ENCODE measurements at places on chromosomes 12 and 14.

DNA sequence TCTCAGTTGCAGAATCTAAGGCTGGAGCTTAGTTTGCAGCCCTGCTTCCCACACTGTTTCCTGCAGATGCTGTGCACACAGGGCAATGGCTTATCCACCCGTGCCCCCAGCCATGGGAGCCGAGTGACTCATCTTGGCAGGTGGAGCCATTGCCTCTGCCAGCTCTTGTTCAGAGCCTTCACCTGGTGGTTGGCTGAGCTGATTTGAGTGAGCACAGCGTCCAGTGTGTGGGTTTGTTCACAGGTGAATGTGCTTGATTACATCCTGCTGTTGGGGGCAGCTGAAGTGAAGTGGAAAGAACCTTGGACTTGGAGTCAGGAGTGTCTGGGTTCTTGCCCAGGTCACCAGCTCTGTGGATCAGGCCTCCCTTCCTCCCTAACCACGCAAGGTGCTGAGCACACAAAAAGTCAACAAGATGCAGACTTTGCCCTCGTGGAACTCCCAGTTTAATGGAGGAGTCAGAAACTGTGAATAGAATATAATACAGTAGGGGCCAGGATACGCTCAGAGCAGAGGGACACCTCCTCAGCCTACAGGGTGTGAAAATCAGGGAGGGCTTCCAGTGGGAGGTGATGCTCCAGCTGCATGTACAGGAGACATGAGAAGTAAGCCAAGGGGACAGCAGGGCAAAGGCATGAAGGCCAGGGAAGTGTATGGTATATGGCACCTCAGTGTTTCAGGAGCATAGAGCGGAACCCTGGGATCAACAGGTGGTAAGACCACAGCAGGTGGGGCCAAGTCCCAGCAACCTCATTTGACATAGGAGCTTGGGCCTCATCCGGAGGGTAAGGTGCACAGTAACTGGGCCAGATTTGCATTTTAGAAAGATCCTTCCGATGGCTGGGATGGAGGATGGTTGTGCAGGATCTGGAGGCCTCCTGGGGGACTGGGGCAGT is 22.8 kb downstream of the JDP2 start:
- H3K4me1 ChIP-seq: peaks cover 1% of the 10 kb centered on the region
- no peak overlapping the region for H3K27ac ChIP-seq
- H3K4me3 ChIP-seq: no peak overlapping the region
- DNase-seq: no peak

GRCh38 chr14:70032447-70032846 is 153.2 kb downstream of the SMOC1 start:
- no peaks in the 10 kb centered on the region for H3K36me3 ChIP-seq
- peaks cover 33% of the 10 kb centered on the region for H3K27me3 ChIP-seq
- no peak for DNase-seq
- no peak overlapping the region for H3K27ac ChIP-seq
- H3K4me1 ChIP-seq: no peaks in the 10 kb centered on the region
- H3K4me3 ChIP-seq: no peak overlapping the region

DNA sequence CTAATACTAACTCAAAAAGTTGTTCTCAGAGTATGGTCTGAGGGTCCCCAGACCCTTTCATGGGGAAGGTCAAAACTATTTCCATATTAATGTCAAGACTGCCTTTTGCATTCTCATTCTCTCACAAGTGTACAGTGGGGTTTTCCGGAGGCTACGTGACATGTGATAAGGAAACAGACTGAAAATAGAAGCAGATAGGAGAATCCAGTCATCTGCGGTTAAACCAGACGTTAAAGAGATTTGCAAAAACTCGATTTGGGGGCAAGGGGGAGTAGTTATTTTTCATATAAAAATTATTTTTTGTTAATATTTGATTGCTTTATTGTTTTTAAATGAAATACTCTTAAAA is 1.0 kb upstream of the NAP1L1 start:
- H3K4me1 ChIP-seq: peaks cover 37% of the 10 kb centered on the region
- H3K27ac ChIP-seq: peak overlapping the region; percentile 100
- peaks cover 19% of the 10 kb centered on the region for H3K36me3 ChIP-seq

DNA sequence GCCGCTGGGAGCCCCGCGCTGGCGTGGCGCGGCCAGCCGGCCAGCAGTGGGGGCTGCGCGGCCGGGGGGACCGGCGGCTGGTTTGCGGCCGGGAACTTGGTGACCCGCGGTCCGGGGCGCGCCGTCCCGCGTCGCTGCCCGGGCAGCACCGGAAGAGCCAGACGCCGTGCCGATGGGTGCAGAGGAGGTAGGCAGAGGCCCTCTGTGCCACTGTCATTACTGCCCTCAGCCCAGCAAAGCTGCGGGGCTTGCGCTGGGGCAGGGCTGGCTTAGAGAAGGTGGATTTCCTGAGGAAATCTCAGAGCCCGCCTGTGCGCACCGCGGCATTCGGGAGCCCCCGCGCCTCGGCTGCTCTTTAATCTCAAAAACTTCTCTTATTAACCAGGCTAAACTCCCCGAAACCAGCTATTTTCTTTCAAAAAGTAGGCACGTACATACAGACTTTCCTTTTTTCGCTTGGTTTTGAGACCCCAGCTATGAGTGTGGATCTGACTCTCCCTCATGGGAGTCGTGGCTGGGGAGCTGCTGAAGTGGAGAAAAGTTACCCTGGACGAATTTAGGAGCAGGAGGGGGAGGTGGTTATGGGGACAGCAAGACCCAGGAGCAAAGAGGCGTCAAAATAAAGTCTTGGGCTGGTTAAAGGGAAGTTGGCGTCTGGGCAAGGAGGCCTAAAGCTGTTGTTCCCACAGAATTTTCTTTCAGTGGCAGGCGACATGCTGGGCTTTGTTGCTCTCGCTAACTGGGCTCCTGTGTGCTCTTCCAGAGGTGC is 802 bp downstream of the SUSD6 start:
- H3K36me3 ChIP-seq: peaks cover 4% of the 10 kb centered on the region
- H3K27ac ChIP-seq: peak overlapping the region; percentile 97
- H3K27me3 ChIP-seq: no peaks in the 10 kb centered on the region
- H3K4me3 ChIP-seq: peak overlapping the region; percentile 94
- H3K4me1 ChIP-seq: peaks cover 64% of the 10 kb centered on the region
- peak; percentile 26 for DNase-seq

GRCh38 chr14:97290977-97291376 is 493.8 kb downstream of the VRK1 start:
- no peak for DNase-seq
- no peak overlapping the region for H3K4me3 ChIP-seq
- no peak overlapping the region for H3K27ac ChIP-seq
- peaks cover 31% of the 10 kb centered on the region for H3K27me3 ChIP-seq
- peaks cover 12% of the 10 kb centered on the region for H3K4me1 ChIP-seq
- no peaks in the 10 kb centered on the region for H3K36me3 ChIP-seq

DNA sequence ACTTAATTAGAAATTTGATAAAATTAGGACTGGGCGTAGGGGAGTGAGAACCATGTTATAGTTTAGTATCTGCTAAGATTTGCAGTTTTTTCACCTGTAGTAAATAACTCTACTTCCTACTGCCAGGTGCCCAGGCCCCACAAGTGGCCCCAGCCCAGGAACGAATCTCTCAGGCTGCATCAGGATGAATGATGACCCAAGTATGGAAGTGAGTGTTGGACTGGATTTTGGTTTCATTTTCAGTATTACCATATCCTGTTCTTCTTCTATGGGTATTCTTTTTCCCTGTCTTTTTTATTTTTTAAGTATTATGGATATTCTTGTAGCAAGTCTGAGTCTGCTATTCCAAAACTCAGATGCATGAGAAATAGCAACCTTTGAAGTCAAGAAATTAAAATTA is 120.3 kb upstream of the BCAT1 start:
- peaks cover 89% of the 10 kb centered on the region for H3K36me3 ChIP-seq
- DNase-seq: no peak
- peaks cover 43% of the 10 kb centered on the region for H3K4me1 ChIP-seq
- H3K4me3 ChIP-seq: no peak overlapping the region

- H3K4me3 ChIP-seq: no peak overlapping the region
- H3K27ac ChIP-seq: no peak overlapping the region
- peaks cover 5% of the 10 kb centered on the region for H3K4me1 ChIP-seq
- no peaks in the 10 kb centered on the region for H3K27me3 ChIP-seq
Measured at GRCh38 chr12:87344699-87345098, 684.5 kb downstream of the C12orf50 start.

- H3K4me3 ChIP-seq: no peak overlapping the region
- no peaks in the 10 kb centered on the region for H3K36me3 ChIP-seq
- H3K27ac ChIP-seq: no peak overlapping the region
- H3K27me3 ChIP-seq: peaks cover 16% of the 10 kb centered on the region
Measured at GRCh38 chr12:57154804-57155434, 7.5 kb upstream of the LRP1-AS start.

- H3K27ac ChIP-seq: no peak overlapping the region
- H3K27me3 ChIP-seq: no peaks in the 10 kb centered on the region
- no peak overlapping the region for H3K4me3 ChIP-seq
- peaks cover 35% of the 10 kb centered on the region for H3K36me3 ChIP-seq
- no peak for DNase-seq
- peaks cover 17% of the 10 kb centered on the region for H3K4me1 ChIP-seq
Measured at GRCh38 chr14:91283666-91284065, 39.2 kb upstream of the GPR68 start.

DNA sequence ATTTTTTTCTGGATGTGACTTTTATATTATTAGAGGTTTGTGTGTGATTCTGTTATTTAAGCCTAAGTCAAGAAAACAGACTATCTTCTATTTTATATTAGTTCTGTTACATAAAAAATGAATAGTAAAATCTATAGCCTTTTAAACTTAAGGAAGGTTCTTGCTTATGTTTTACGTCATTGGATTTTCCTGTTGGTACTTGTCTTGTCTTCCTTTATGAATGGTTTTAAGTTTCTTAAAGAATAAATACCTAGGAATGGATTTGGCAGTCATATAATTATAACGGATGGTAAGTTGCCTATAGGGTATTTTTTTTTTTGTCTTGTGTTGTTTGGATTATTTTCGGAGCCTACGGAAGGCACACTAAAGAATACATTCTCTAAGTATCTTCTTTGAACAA is 161.8 kb upstream of the PTPRQ start:
- no peaks in the 10 kb centered on the region for H3K4me1 ChIP-seq
- no peaks in the 10 kb centered on the region for H3K36me3 ChIP-seq
- H3K4me3 ChIP-seq: no peak overlapping the region
- H3K27ac ChIP-seq: no peak overlapping the region
- H3K27me3 ChIP-seq: no peaks in the 10 kb centered on the region
- no peak for DNase-seq

DNA sequence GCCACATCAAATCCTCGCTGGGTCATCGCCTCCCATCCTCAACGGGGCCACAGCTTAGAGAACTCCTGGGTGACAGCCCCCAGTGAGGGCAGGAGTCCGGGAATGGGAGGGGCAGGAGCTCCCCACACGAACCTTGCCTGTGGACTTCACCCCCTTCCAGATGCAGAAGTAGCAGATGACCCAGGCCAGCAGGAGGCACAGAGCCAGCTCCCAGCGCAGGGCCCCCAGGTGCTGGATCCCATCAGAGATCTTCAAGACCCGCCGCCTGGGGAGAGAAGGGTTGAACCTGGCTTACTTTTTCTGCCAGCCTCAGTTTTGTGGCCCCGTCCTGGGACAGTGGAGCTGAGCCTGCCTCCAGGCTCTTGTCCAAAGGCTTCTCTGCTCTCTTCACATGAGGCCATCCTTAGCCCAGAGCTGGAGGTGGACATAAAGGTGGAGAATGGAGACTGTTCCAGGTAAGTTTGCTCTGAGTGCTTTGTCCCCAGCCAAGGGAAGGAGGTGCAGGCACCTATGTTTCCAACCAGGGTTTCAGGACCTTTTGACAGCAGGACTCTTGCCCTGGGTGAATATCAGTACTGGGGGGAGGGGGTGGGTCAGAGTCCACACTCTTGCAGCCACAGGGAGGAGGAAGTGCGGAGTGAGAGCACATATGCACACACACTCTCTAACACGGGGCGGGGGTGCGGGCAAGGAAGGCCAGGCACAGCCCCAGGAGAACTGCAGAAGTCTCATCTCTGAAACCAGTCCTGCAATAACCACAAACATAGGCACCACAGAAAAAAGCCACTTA is 23.3 kb upstream of the SLC6A12 start:
- H3K27me3 ChIP-seq: peaks cover 10% of the 10 kb centered on the region
- DNase-seq: no peak
- no peak overlapping the region for H3K4me3 ChIP-seq
- peaks cover 7% of the 10 kb centered on the region for H3K36me3 ChIP-seq

DNA sequence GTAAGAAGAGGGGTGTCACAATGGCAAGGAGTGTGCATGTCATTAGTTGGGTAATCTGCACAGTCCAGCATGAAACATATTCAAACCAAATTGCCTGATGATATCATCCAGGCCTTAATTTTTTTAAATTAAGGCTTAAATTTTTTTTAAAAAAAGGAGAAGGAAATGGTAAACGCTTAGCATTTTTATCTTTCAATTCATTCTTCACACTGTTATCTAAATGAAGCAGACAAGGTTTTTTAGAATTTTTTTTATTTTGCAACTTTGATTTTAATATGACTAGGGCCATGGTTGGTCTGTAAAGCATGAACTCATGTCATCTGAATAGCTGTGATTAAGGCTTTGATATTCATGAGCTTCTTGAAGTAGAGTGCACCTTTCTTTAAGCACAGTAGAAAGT is 362.5 kb downstream of the SYT1 start:
- no peak for DNase-seq
- no peak overlapping the region for H3K27ac ChIP-seq
- H3K36me3 ChIP-seq: peaks cover 4% of the 10 kb centered on the region

- DNase-seq: no peak
- no peak overlapping the region for H3K4me3 ChIP-seq
- H3K27ac ChIP-seq: no peak overlapping the region
- H3K27me3 ChIP-seq: peaks cover 10% of the 10 kb centered on the region
- H3K36me3 ChIP-seq: no peaks in the 10 kb centered on the region
Measured at GRCh38 chr12:28088566-28089272, 101.5 kb upstream of the CCDC91 start.

DNA sequence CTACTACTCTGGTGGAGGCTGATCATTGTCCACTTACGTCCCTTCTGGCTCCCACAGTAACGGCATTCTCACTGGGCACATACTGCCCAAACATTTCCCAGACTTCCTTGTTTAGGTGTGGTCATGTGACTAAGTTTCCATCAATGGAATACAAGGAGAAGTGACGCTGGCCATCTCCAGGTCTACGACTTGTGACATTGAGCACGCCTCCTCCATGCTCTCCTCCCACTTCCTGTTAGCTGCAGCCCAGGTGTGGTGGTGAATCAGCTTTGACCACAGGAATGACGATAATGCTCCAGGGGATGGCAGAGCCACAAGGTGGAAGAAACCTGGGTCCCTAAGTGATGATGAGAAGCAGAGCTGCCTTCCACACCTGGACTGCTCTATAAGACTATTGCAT is 6.0 kb upstream of the SLC24A4 start:
- no peak overlapping the region for H3K27ac ChIP-seq
- DNase-seq: no peak
- no peaks in the 10 kb centered on the region for H3K36me3 ChIP-seq
- no peak overlapping the region for H3K4me3 ChIP-seq

- no peaks in the 10 kb centered on the region for H3K4me1 ChIP-seq
- H3K27me3 ChIP-seq: peaks cover 5% of the 10 kb centered on the region
- no peak for DNase-seq
- H3K36me3 ChIP-seq: no peaks in the 10 kb centered on the region
- no peak overlapping the region for H3K4me3 ChIP-seq
Measured at GRCh38 chr14:53744857-53745256, 211.8 kb downstream of the BMP4 start.

Measured in stimulated activated naive B cell treated with anti-CD40 and anti-IgM and Interleukin-4, amounts not matched to agents 10 μg/mL and 1 μg/mL and 100 μg/mL, for 72 hours (primary cell).